Fibroblast of skin of left biceps (primary cell): ENCODE measurements at places on chromosomes 5 and 9.
A peak's percentile ranks its signal among the peaks of the same experiment; 100 is the strongest.

- DNase-seq, result no peak
Observed at GRCh38 chr9:70410368-70410767, 4.1 kb downstream of the KLF9 start.

DNA sequence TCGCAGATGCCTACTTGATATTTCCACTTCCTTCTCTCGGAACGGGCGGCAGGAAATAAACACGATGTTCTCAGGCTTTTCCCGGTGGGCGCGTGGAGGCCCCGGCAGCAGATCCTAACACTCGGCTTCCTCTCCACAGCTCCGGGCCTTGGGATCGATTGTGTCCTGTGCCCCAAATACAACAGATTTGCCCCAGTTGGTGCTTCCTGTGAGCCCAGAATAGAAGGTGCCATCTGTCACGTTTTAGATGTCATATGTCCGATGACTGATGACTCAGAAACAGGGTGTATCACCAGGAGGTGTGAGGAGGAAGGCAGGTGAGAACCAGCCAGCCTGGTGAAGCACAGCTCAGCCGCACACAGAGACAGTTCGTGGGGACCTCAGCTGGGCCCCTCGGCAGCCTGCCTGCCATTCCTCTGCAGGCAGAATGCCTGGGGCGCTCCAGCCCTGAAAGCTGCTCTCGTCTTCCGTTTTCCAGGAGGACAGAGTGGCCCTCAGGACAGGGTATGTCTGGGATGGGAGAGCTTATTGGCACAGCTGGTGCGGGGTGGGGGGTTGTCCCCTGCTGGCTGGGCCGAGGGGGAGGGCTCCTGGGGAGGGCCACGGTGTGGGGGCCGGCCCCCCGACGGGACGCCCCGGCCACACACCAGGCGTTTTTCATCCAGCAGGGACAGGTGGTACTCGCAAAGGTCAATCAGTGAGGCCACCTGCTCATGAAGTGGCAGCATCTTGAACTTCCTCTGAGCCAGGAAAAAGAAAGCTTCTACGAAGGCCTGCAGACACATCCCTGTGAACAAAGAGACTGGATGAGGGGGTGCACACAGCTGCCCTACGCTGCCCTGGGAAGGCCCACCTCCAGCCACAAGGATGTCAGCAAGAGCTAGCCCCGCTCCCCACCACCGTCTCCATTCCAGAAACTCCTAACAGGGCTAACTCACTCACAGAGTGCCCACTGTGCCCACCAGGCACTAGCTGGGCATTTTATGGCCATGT is 171.0 kb downstream of the DAB2IP start:
- DNase-seq, result no peak

- DNase-seq, result peak; percentile 26
Observed at GRCh38 chr9:130073373-130073772, 19.7 kb downstream of the GPR107 start.

GRCh38 chr5:115709585-115709984 is 83.7 kb upstream of the TMED7 start:
- no peak for DNase-seq

- DNase-seq, result no peak
Observed at GRCh38 chr9:90641086-90641485, 1.5 kb downstream of the DIRAS2 start.

DNA sequence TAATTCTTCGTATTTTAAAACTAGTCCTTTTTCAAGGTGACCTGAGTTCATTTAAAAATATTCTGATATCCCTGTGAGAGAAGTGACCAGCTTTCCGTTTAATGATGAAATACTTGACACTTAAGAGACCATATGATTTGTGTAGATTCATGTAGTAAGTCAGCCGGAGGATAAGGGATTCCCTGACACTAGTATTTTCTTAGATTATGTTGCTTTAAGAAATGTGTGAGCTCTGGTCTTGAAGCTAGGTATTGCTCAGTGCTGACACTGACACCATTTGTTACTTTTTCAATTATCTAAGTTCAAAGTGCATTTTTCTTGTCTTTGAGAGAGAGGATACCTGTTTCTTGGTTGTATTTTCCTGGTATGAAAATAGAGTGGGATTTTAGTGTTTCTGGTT is 4.2 kb downstream of the NIPBL start:
- DNase-seq, result no peak

DNA sequence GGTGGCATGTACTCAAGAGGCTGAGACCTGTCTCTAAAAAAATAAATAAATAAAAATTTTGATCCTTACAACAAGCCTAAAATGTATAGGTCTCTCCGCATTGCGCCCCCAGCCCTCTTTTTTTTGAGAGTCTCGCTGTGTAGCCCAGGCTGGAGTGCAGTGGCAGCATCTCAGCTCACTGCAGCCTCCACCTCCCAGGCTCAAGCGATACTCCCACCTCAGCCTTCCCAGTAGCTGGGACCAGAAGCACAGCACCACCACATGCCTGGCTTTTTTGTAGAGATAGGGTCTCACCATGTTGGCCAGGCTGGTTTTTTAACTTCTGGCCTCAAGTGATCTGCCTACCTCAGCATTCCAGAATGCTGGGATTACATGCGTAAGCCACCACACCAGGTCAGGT is 2.2 kb upstream of the GARIN3 start:
- DNase-seq, result no peak

- no peak for DNase-seq
Observed at GRCh38 chr5:172771439-172772111, 580 bp upstream of the DUSP1 start.

DNA sequence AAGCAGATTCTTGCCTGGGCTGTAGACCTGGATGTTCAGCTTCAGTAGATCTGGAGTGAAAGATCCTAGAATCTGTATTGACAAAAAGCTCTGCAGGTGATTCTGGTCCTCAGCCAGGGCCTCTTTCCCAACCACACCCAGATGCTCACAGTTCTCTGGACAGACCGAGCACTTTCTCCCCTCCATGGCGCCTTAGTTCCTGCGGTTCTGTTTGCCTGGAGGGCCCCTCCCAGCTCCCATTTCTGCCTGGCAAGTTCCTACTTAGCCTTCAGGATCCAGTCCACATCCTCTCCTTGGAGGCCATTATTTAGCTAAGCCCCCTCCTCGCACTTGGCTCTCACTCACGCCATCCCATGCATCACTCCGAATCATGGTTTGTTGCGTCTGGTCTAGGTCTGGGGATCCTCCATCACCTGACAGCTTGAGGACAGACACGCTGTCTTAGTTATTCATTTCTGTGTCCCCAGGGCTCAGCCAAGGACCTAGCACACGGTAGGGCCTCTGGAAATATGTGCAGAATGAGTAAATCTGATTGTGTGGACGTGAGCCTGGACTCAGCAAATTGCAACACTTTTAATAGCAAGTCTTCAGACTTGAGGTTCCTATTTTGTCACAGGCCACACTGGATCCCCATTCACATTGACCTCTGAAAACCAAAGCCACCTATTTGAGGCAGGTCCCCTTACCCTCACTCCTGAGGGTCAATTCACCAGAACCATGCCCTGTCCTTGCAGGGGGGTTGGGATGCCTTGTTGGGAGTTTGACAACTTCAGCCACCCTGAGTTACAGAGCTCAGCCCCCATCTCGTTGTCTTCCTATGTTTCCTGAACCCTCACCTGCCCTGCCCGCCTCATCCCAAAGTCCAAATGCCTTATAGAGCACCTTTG is 50.7 kb downstream of the COL15A1 start:
- DNase-seq, result no peak

- no peak for DNase-seq
Observed at GRCh38 chr9:89139455-89139854, 39.2 kb downstream of the SHC3 start.

DNA sequence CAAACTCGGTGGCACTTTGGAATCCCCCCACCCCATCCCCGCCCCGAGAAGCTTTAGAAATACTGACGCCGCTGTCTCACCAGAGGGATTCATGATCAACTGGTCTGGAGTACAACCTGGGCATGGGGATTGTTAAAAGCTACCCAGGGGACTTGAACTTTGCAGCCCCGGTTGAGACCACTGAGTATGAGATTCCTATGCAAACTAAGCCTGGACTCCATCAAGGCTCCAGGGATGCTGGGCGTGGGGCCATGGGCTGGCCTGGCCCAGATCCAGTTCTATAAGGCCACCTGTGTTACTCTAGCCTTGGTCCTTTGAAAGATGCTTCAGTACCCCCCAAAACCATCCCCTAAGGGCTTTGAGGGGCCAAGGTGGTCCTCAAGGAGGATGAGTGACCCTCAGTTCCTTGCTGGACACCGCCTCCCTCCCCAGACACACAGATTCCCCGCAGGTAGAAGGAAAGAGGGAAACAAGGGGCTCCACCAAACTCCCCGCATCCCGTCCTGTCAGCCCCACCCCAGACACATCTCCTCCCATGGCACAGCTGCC is 68.5 kb downstream of the MRPL36 start:
- no peak for DNase-seq

GRCh38 chr5:5658889-5659465 is 236.5 kb downstream of the ICE1 start:
- no peak for DNase-seq

DNA sequence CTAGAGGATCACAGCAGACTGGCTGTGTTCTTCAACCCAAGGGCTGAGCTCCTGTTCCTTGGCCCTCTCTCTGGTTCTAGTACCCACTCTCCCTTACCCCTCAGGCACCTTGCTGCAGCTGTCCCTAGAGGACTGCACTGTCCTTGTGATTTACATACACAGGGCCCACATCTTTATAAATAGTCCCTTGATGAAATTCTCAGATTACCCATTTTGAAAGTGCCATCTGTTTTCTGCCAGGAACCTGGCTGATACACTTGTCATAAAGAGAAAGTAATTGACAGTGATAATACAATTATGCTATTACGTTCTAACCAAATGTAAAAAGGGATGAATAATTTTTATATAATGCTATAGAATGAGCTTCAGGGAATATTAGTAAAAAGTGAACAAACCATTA is 16.5 kb upstream of the SPARC start:
- no peak for DNase-seq

GRCh38 chr9:94703488-94704140 is 22.9 kb upstream of the AOPEP start:
- no peak for DNase-seq

- no peak for DNase-seq
Observed at GRCh38 chr9:25658571-25658970, 19.7 kb downstream of the TUSC1 start.

DNA sequence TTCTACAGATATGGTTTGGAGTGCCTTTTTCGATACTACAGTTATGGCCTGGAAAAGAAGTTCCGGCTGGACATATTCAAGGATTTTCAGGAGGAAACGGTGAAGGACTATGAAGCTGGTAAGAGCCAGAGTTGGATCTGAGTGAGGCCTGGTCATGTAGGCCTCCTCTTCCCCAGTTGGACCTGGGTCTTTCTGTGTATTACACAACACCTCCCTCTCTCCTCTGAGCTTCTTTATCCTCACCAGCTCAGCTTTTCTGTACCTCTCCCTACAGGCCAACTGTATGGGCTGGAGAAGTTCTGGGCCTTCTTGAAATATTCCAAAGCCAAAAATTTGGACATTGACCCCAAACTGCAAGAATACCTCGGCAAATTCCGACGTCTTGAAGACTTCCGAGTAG is 39.2 kb downstream of the FAXDC2 start:
- no peak for DNase-seq

- no peak for DNase-seq
Observed at GRCh38 chr9:91905991-91906469, 44.0 kb downstream of the ROR2 start.

DNA sequence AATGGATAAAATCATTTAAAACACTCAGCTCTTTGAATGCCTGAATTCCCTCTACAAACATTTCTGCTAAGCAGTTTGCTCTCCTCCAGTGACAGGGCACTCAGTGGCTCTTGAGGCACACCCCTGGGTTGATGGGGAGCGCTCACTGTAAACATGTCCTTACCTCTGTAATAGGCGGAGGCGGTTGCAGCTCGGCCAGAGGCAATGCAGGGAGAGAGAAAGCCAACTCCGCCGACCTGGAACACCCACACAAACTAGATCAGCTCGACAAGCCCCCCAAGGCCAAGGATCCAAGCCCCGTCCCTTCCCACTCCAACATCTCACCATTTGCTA is 329 bp downstream of the CDC23 start:
- DNase-seq, result no peak

GRCh38 chr5:173883347-173883924 is 4.7 kb upstream of the CPEB4 start:
- no peak for DNase-seq

GRCh38 chr9:90774682-90775081 is 26.9 kb upstream of the SYK start:
- DNase-seq, result no peak

- no peak for DNase-seq
Observed at GRCh38 chr9:114811966-114812636, 6.3 kb upstream of the TNFSF15 start.

- DNase-seq, result no peak
Observed at GRCh38 chr5:77379558-77380061, 112.5 kb downstream of the WDR41 start.

- no peak for DNase-seq
Observed at GRCh38 chr9:126794441-126794840, 10.4 kb upstream of the ZBTB43 start.

GRCh38 chr5:109468288-109468676 is 58.5 kb upstream of the PJA2 start:
- DNase-seq, result no peak
